Muscle of leg (tissue), 16 donors: ENCODE measurements at places on chromosomes 7 and 10. TPM values are rescaled to one million over a fixed set of nuclear protein-coding genes. Genes with fewer than 3 reads are reported as not detected.
A peak's percentile ranks its signal among the peaks of the same experiment; 100 is the strongest.

HUS1 gene
- polyA plus RNA-seq, result 14.1 TPM

DNA sequence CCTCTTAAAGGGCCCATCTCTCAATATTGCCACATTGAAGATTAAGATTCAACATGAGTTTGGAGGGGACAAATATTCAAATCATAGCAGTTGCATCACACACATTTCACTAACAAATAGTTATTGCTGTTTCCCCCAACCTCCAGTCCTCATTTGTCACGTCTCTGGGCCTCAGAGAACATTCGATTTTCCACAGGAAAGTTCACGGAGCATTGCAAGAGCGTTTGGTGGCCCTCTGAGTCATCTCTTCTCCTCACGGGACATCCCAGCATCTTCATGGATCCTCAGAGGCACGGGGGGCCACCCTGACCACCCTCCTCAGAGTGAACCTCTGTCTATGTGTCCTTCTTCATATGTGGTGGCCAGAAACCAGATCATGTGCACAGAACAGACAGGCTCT, 50.3 kb upstream of the CHST15 start:
- H3K4me3 ChIP-seq, result no peak overlapping the region
- H3K27ac ChIP-seq, result no peak overlapping the region
- no peak for DNase-seq
- peaks cover 34% of the 10 kb centered on the region for H3K4me1 ChIP-seq
- H3K36me3 ChIP-seq, result no peaks in the 10 kb centered on the region
- H3K27me3 ChIP-seq, result no peaks in the 10 kb centered on the region

GRCh38 chr10:91880310-91880709, 29.0 kb downstream of the FGFBP3 start:
- H3K36me3 ChIP-seq, result no peaks in the 10 kb centered on the region
- no peak overlapping the region for H3K27ac ChIP-seq
- H3K4me1 ChIP-seq, result peaks cover 15% of the 10 kb centered on the region
- no peak overlapping the region for H3K4me3 ChIP-seq

- H3K4me1 ChIP-seq, result peaks cover 6% of the 10 kb centered on the region
- H3K27me3 ChIP-seq, result no peaks in the 10 kb centered on the region
- H3K36me3 ChIP-seq, result peaks cover 3% of the 10 kb centered on the region
- H3K27ac ChIP-seq, result peak overlapping the region; percentile 88
- peak overlapping the region; percentile 84 for H3K4me3 ChIP-seq
- DNase-seq, result peak; percentile 23
Measured at GRCh38 chr7:133081119-133081598, 731 bp downstream of the CHCHD3 start.

DNA sequence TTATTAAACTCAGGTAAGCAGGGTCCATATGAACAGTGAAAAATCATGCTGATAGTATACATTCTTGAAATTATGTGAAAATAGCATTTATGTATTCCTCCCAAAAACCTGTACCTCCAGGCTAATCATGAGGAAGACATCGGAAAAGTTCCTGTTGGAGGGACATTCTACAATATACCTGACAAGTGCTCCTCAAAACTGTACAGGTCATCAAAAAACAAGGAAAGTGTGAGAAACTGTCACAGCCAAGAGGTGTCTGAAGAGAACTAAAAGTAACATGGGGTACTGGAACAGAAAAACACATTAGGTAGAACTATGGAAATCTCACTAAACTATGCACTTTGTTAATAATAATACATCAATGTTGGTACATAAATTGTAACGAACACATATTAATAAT, 326.7 kb downstream of the CRPPA start:
- DNase-seq, result no peak
- H3K27me3 ChIP-seq, result no peaks in the 10 kb centered on the region
- peaks cover 5% of the 10 kb centered on the region for H3K4me1 ChIP-seq

DNA sequence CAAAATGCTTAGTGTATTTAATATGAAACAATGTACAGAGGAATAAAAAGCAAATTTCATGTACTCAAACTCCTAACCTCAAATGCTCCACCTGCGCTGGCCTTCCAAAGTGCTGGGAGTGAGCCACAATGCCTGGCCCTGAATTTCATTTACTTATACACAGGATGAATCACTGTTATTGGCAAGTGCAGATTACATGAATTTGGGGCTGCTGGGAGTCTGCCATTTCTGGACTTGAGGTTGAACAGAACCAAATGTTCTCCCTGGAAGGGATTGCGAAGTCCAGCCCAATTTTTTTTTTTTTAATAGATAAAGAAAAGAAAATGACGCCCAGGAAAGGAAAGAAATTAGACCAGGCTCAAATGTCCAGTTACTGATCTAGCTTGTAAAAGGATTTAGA, 6.8 kb upstream of the CSTF2T start:
- H3K4me1 ChIP-seq, result peaks cover 2% of the 10 kb centered on the region
- DNase-seq, result peak; percentile 91
- no peak overlapping the region for H3K4me3 ChIP-seq
- no peaks in the 10 kb centered on the region for H3K36me3 ChIP-seq
- no peak overlapping the region for H3K27ac ChIP-seq

GRCh38 chr7:25075459-25075858, 49.6 kb downstream of the CYCS start:
- no peaks in the 10 kb centered on the region for H3K27me3 ChIP-seq
- H3K4me3 ChIP-seq, result no peak overlapping the region
- no peak for DNase-seq
- H3K4me1 ChIP-seq, result no peaks in the 10 kb centered on the region

- H3K4me1 ChIP-seq, result no peaks in the 10 kb centered on the region
- no peak overlapping the region for H3K27ac ChIP-seq
- no peak for DNase-seq
- H3K4me3 ChIP-seq, result no peak overlapping the region
- no peaks in the 10 kb centered on the region for H3K27me3 ChIP-seq
Measured at GRCh38 chr7:41661596-41661995, 41.3 kb downstream of the INHBA start.
